ENCODE measurements at places on chromosomes 7 and 10. TPM values are rescaled to one million over a fixed set of nuclear protein-coding genes. Genes with fewer than 3 reads are reported as not detected.

The TWIST1 gene
- total RNA-seq = 1.6 TPM

The PLEKHS1 gene
- 9.0 TPM for total RNA-seq

The CRPPA gene
- total RNA-seq = 1.6 TPM

The CISD1 gene
- 10.3 TPM for total RNA-seq

The DENND10 gene
- 31.2 TPM for total RNA-seq

The TMEM270 gene
- 4.9 TPM for total RNA-seq
